Right renal pelvis (tissue), 4 donors: ENCODE measurements at places on chromosomes 12 and 14.

GRCh38 chr12:88562846-88563582, 17.3 kb downstream of the KITLG start:
- DNase-seq: no peak

GRCh38 chr12:52645120-52645761, 6.8 kb downstream of the KRT2 start:
- no peak for DNase-seq

DNA sequence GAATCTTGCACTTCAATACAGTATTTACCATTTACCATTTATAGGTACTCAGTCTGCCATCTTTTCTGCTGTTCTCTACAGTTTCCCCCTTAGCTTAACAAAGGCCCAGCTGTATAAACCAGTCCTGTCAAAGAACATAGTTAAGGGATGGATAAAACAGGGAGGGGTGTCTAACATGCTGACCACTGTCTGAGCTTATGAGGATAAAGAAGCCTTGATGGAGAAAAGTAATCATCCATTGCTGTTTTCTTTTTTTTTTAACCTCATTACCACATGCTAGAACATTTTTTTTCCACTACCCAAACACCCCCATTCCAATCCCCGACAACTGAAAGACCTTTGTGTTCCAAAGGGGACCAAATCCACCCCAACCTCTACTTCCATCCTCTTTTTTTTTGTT, 39.9 kb downstream of the SOX5 start:
- no peak for DNase-seq

DNA sequence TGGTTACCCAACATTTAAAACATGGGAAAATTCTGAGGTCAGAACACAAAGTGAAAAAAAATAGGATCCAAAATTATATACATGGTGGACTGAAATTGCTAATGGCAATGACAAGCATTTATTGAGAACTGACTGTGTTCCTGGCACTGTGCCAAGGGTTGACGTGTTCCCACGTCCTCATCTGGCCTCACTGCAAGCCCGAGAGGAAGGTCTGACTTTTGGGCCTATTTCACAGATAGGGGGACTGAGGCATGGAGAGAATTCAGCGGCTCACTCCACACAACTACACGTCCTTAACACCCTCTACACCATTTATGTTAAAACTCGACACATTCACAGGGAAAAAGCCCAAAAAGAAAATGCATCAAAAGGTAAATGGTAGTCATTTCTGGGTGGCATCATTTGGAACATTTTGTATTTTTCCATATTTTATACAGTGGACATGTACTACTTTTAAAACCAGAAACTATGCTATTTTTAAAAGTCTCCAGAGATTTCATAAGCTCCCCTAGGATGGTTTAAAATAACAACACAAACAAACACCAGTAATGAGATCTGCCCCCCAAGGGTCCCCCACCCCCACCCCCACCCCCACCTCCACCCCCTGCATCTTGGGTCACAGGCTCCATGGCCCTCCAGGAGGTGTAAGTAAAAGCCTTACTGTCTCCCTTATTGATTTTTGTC, 27.7 kb downstream of the CLMN start:
- DNase-seq: no peak

GRCh38 chr14:65422088-65422834, 9.7 kb downstream of the FUT8 start:
- no peak for DNase-seq

DNA sequence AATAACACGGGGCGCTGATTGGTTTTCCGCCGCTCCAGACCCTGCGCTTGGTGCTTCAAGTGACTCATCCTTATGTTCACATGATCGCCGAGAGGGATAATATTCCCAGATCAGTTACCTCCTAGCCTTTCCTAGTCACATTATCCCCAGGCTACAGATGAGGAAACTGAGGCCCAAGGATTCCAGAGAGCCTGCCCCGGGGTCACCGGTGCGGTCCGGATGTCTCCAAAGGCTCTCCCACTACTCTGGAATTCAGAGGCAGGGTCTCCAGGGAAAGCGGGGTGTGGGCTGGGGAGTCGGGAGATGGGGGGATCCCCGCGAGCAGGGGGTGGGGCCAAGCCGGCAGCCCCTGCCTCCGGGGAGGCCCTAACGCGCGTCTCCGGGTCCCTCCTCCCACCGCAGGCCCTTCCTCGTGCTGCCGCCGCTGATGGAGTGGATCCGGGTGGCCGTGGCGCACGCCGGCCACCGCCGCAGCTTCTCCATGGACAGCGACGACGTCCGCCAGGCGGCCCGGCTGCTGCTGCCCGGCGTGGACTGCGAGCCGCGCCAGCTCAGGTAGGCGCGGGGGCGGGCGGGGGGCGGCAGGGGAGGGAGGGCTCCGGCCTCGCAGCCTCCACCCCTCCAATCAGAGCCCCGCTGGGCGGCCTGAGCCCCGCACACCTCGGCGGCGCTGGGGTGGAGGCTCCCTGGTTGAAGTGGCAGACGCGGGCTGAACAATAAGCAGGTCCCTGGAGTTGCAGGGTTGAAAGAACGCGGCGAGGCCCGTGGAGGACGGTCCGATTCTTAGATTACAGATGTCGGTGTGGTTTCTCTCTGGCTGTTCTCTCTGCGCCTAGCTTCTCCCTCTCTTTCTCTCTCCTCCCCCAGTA, 104.6 kb upstream of the PWP1 start:
- DNase-seq: no peak

- no peak for DNase-seq
Observed at GRCh38 chr14:68561531-68562007, 231.3 kb downstream of the ZFP36L1 start.

GRCh38 chr14:55913324-55914025, 204.7 kb upstream of the PELI2 start:
- no peak for DNase-seq

DNA sequence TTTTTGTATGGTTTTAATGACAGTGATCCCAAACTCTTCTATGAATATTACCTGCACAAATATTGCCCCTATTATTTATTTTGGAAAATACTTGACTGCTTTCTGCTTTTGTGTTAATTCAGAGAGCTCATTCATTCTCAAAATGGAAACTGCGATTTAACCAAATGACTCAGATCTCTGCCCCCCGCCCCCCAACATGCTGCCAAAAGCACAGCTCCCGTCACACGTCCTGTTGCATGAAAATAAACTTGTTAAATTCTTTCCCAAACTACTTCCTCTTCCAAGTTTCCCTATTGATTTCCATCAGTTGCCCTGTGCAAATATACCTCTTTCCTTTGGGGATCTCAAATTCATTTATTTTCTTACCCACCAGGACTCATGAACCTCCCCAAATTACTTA, 18.0 kb upstream of the NRDE2 start:
- no peak for DNase-seq
